ENCODE measurements at places on chromosomes 3 and 15. TPM values are rescaled to one million over a fixed set of nuclear protein-coding genes. Genes with fewer than 3 reads are reported as not detected.
A peak's percentile ranks its signal among the peaks of the same experiment; 100 is the strongest.

GRCh38 chr15:36964626-36965025, 135.7 kb downstream of the MEIS2 start:
- no peak for DNase-seq

- no peak for DNase-seq
Observed at GRCh38 chr3:182455011-182455410, 338.3 kb upstream of the ATP11B start.

DNA sequence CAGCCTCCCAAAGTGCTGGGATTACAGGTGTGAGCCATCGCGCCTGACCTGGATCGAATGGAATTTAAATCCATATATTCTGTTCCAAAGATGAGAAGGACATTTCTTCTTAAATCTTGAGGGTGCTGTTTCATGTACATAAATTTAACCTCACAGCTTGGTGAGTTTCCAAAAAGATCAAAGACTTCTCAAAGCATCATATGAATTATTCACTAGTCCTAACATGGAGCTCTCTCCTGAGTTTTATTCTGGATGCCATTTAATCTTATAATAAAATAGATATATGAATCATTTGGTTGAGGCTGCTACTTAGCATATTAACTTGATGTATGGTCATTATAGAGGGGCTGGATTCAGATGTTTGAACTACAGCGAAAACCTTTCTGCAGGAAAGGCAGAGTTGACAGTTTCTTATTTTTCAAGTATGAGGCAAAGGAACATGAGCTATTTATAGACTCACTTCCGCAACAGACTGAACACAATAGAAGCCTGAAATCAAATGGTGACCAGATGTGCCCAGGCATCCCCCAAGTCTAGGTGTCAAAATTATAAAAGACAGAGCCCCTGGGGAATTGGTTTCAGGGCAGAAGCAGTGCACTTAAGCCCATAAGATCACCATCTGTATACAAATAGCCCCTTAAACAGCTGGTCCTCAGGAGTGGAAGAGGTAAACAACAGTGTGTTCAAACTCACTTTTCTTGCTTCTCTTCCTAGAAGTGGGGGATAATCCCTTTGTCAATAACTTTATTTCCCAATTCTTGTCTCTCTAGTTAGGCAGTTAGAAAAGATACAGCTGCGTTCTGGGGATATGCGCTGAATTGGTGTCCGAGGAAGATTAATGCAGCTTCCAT, 29.7 kb downstream of the STARD9 start:
- no peak for DNase-seq

- DNase-seq, result no peak
Observed at GRCh38 chr3:12005951-12006625, 1.9 kb downstream of the SYN2 start.

The PPARG gene
- total RNA-seq, result 58.3 TPM

The LPP gene
- 6.6 TPM for total RNA-seq

GRCh38 chr3:31242026-31242960, 290.4 kb upstream of the STT3B start:
- DNase-seq, result no peak

GRCh38 chr15:85551221-85551832, 170.9 kb downstream of the AKAP13 start:
- DNase-seq, result no peak

GRCh38 chr15:90413411-90414379, 25.7 kb downstream of the IQGAP1 start:
- DNase-seq, result no peak

DNA sequence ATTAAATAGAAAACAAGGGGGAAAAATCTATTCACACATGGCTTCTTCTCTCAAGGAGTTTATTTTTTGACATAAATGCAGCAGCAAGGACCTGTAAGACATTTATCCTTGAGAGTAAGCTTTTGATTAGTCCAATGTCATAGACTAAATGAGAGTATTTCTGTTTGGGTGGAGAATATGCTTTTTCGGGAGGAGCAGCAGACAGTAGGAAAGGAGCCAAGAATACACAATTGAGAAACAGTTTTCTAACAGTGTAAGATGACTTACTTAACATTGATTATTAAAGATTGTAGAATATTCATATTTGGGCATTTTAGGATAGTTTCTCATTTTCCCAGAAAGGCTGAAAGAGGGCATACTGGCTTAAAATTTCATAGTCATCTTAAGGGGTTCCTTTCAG, 65.9 kb upstream of the PAQR5 start:
- no peak for DNase-seq

DNA sequence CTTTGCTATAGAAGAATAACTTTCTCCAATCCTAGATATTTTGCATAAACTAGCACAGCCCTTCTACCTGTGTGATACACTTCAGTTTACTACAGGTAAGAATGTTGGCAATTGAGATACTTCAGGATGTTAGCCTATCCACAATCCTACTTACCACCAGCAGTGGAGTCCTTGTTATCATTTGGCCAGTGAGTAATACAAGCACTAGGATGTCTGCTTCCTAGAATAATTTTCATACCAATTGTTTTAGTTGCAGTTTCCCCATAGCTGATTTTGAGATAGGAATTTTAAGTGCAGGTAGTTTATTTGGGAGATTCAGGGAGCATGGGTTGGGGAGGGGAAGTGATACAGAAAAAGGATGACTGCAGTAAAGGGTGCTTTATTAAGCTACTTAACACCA, 147.2 kb downstream of the EPHA6 start:
- DNase-seq, result no peak

- no peak for DNase-seq
Observed at GRCh38 chr15:27589260-27589659, 509.9 kb downstream of the OCA2 start.

GRCh38 chr3:58260261-58260731, 22.7 kb downstream of the ABHD6 start:
- DNase-seq, result peak; percentile 59

DNA sequence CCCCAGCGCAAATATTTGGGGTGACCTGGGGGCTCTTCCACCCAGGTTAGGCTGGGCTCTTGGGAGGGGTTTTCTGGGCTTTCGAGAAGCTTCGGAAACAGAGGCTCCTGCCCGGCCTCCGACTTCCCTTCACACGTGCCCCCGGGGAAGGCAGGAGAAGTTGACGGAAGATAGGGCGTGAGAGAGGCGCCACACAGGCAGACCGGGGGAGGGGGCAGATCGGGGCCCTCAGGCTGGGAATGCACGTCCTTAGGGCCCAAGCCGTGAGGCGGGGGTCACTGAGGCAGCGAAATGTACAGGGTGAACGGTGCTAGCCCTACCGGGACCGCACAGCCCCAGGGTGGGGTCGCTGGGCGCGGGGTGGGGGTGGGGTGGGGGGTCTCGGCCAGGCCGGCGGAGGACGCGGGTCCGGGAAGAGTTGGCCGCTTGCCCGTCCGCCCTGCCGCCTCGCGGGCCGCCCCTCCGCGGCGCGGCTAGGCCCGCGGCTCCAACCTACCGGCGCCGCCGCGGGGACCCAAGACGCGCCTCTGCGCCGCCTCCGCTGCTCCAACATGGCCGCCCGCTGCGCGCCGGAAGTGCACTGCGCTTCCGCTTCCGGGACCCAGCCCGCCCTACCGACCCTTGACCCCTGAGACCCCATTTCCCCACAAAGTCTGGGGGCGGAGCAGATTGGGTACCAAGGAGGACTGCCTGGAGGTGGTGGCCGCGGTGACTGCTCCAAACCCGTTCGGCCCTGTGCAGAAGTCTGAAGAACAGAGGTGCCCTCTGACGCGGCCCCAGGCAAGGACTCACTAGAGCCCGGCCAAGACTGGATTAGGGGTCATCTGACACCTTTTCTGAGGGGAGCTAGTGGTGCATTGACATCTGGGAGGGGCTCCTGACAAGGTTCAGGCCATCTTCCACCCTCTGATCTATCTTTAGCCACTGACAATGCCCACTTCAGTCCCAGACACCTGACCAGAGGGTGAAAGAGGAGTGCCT, at the start of gene CCDC71:
CCDC71 (minus strand) TSS at position 561 of the 981 bp plus-strand sequence. CDS start 2,123 bp downstream, outside the sequence.
- DNase-seq, result peak; percentile 42

All from Caki2 (cell line).